ENCODE measurements at places on chromosomes 2 and 18. TPM values are rescaled to one million over a fixed set of nuclear protein-coding genes. Genes with fewer than 3 reads are reported as not detected.

DNA sequence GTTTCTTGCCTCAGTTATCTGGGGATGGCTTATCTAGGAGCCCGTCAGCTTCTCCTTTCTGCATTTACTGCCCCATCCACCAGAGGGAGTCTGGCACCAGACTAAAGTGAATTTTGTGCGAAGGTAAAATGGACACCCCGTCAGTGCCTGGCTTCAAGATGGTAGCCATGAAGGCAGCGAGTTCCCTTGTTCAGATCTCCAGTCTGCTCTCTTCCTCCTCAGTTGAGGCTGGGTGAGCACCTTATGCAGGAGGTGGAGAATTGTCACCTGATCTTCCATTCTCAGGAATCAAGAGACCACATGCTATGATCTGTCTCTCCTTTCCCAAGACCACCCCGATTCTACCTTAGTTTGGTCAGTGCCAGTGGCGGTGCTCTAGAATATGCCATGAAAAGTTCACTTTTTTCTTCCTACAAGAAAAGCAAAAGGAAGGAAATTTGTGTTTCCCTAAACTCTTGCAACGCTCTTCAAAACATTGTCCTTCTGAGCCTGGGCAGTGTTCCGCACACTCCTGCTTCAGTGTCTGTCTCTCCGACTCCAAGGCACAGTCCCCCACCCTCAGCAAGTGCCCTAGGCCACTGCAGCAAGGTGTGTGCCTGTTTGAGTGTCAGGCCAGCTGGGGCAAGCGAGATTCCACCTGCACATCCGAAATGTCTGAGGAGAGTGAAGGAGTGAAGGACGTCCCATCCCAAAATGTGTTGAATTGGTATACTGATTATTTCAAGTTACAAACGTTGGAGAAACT lies 168.6 kb downstream of the SS18 start:
- no peak overlapping the region for H3K4me3 ChIP-seq
- peaks cover 7% of the 10 kb centered on the region for H3K4me1 ChIP-seq
- peaks cover 8% of the 10 kb centered on the region for H3K27me3 ChIP-seq

- H3K4me3 ChIP-seq = no peak overlapping the region
- DNase-seq = no peak
- H3K36me3 ChIP-seq = no peaks in the 10 kb centered on the region
Measured at GRCh38 chr2:33115728-33116127, 169.0 kb downstream of the LTBP1 start.

DNA sequence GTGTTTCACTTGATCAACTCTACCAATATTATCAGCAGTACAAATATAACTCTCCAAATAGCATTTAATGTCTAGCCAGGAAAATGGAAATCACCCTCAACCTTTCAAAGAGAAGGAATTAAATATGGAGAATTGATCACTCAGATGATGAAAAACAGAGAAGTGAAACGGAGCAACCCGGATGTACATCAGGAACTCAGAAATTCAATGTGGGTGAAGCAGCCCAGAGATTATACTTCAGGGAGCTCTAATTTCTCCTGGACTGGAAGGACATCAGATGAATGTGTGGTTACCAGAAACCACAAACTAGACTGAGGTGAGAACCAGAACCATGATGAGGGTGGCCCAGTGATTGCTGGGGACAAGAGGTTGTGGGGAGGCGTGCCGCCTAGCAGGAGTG lies 35.5 kb upstream of the COBLL1 start:
- no peak overlapping the region for H3K4me3 ChIP-seq
- no peaks in the 10 kb centered on the region for H3K4me1 ChIP-seq
- H3K27me3 ChIP-seq = peaks cover 2% of the 10 kb centered on the region
- H3K36me3 ChIP-seq = no peaks in the 10 kb centered on the region
- H3K27ac ChIP-seq = no peak overlapping the region
- DNase-seq = no peak

The FAM117B gene
- total RNA-seq = 9.3 TPM

The HAAO gene
- 0.86 TPM for total RNA-seq
